ENCODE measurements at places on chromosomes 2 and 18.
A peak's percentile ranks its signal among the peaks of the same experiment; 100 is the strongest.

DNA sequence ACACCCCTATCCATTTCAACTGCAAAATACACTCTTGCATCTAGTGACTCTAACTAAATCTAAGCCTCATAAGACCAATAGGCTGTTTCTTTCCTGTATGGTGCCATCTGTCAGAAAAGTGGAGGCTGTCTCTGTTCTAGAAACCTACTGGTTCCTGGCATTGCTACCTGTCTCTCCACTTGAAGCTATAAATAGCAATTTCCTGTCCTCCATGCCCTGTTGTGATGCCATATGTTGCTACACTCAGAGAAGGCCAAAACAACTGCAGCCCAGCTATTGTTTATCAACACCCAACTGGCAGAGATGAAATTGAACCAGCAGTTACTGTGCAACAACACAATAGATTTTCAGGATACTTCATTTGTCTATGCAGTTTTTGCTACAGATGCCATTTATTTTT, 1355.1 kb upstream of the SLC39A10 start:
- DNase-seq = peak; percentile 14

DNA sequence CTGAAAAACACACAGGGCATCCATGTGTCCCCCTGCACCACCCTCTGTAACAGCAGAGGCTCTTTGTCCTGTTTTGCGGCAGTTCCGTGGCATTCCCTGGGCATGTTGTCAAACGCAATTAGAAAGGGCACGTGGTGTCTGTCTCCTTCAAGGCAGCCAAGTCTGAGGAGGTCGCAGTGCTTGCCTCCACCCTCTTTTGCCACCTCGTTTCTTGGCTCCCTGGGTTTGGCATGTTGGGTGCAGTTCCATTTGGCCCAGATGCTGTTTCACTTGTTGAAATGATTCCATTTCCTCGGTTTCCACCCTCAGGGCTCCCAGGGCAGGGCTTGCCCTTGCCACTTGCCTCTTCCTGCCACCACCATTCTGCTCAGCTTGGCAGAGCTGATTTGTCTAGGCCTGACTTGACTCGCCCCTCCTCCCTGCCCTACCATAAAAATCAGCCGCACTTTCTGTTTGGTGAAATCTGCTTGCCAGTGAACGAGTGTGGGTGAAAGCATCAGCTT, 12.4 kb downstream of the CCL20 start:
- DNase-seq = no peak

GRCh38 chr2:70133127-70133452, 45.8 kb downstream of the PCBP1 start:
- DNase-seq = no peak

GRCh38 chr2:25341753-25342371, at the start of gene DNMT3A:
TSS of gene DNMT3A (minus strand) at chr2:25341925. CDS start at chr2:25313984, 27,941 bp downstream.
- peak; percentile 76 for DNase-seq

DNA sequence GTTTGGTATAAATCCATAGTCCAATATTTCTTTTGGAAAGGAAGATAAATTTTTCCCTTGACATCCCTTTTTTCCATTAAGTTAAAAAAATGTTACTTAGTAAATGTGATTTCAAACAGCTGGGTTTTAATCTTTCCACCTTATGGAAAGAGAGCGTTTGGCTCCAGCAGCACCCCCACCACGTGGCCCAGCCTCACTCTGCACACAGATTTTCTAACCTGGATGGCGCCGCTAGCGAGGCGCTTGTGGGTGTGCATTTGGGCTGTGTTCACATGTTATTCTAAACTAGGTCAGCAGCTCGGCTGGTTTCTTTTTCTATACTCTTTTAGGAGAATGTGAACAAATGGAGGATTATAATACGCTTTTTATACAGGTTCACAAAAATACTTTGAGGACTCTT, 218.0 kb downstream of the LDLRAD4 start:
- no peak for DNase-seq

GRCh38 chr2:15594291-15595256, 2.9 kb downstream of the DDX1 start:
- DNase-seq = no peak

DNA sequence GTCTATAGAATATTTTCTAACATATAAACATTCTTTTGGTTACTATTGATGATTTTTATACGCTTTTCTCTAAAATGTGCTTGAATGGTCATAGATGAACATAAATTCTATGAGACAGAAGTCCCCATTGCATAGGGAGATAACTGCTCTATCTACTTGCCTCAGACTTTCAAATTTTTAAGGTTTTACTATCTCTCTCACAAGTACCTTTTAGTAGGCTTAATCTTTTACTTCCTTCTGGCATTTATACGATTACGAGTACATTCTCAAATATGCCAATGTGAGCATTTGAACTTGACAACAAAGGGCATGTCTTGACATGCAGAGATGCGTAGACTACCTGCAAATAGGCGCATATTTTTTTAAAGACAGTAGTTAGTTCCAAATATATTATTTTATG, 935.9 kb upstream of the LRATD1 start:
- no peak for DNase-seq

- DNase-seq = peak; percentile 15
Measured at GRCh38 chr18:48300463-48300961, 108.7 kb downstream of the ZBTB7C start.

DNA sequence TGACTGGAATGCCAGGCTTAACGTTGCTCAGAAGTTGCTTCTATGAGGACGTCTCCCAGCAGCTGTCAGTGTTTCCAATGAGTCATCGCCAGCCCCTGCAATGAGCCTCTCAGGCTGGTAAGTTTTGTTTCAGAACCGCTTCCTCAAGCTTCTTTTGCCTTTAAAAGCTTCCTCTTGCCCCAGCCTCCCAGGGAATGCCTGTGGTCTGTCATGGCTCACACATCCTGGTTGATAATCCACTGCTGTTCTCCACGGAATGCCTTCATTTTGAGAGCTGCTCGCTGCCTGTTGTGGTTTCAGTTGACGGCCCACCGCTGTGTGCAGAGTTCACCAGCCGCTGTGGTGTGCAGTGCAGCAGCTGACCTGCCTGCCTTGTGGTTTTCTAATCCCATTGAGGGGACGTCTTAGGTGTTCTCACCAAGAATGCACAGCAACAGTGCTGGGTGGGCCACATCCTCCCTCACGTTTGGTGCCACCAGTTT, 96.4 kb downstream of the RTP5 start:
- DNase-seq = no peak

DNA sequence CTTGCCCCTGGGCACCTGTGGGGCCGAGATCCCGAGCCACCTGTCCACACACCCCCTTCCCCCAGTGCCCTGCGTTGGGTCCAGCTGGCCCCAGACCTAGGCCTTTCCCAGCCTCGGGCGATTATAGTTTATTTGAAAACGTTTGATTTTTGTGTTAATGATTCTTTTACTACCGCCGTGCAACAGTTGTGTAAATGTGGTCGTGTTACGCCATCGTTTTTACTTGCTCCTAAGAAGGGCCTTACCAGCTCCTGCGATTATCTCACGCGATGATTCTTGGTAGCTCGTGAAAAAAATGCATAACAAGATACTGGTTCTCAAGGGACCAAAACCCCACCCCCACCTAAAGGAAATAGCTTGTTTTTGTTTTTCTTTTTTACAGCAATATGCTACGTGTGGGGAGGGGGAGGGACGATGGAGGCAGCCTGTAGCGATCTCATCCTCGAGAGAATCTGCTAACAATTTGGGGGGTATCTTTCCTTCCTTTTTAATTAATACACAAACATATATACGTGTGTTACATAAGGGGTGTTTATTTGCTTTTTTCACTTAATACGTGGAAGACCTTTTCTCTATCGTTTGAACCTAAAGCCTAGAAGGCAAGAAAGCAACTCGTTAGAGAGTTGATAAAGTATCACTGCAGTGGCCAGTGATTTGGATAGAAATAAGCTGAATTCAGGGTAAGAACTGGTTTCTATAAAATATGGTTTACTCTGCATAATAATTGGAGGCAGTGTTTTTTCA, 1.0 kb downstream of the ZDBF2 start:
- peak; percentile 18 for DNase-seq

DNA sequence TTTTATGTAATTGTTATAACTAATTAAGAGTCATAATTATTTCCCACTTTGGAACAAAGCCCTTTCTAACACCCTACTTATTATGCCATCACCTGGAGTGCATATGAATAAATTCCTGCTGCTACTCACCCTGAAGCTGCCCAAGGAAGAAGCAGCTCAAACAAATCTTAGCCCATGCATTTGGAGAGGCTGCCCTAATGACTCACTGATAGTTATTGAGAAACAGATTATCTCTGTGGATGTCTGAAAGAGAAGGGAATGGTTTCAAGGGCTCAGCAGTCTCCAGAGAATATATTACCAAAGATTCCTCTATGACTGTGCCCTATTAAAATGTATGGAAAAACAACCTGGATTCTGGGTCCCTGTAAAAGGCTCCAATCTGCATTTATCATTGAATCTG, 81.0 kb downstream of the GPR39 start:
- DNase-seq = no peak

DNA sequence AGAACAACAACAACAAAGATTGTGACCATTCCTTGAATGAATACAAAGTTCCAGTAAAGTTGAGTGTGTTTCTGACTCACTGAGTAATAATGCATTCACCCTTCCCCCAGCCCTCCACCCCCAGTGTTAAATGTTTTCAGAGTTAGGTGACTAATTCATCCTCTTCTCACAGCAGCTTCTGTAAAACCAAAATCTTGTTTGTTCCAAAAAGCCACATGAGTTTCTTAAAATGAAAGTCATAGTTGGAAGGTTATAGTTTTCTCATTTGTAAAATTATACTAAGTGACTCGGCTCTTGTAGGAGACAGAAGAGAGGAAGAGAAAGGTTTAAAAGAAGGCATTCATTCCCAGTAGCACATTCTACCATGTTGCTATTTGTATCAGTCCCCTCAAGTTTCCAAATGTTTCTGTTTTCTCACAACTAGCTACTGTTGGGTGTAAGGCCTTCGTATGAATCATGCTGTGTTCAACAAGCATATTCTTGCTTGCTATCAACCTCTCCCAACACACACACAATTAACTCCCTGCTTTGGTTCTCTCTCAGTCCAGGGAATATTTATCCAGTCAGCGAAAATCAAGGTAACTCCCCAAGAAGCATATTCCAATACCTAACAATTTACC, 75.3 kb downstream of the MBD2 start:
- DNase-seq = no peak

- no peak for DNase-seq
Measured at GRCh38 chr2:129827311-129828090, 152.0 kb upstream of the RAB6C start.

GRCh38 chr2:151862700-151863099, 34.5 kb upstream of the ARL5A start:
- no peak for DNase-seq

GRCh38 chr2:187075199-187075635, 226.2 kb upstream of the ZSWIM2 start:
- DNase-seq = no peak

DNA sequence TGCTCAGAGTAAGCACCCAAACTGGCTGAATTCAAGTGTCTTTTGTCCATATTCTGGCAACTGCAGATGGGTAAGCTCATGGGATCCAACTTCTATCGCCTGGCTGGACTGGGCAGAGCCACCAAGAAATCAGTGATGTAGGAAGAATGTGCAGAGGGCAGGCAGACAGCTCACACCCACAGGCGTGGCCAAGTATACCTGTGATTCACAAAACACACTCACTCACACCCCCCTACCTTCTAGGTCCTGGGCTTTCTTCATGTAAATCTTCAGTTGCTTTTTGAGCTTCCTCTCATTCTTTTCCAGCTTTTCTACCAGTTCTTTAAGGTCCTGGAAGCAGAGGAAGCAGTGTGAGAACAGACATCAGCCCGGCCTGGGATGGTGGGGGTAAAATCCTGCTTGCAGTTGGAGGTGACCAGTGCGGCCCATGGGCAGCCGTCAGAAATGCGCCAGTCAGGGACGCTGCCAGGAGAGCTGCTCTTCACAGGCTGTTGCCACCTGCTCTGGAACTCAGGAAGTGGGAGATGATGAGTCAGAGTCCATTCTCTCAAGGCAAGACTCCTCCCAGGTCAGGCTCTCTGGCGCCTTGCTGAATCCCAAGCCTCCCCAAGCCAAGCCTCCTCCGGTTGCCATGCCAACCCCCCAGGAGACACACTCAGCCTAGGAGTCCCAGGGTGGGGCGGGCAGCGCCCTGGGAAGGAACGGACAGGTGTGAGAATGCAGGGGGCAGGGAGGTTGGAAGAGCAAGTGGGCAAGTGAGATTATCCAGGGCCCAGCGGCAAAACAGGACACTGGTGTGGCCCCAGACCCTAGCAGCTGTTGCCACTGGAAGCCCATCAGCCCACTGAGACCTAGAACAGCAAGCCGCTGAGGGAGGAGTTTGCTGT, 36.2 kb upstream of the ACAA2 start:
- DNase-seq = peak; percentile 33

DNA sequence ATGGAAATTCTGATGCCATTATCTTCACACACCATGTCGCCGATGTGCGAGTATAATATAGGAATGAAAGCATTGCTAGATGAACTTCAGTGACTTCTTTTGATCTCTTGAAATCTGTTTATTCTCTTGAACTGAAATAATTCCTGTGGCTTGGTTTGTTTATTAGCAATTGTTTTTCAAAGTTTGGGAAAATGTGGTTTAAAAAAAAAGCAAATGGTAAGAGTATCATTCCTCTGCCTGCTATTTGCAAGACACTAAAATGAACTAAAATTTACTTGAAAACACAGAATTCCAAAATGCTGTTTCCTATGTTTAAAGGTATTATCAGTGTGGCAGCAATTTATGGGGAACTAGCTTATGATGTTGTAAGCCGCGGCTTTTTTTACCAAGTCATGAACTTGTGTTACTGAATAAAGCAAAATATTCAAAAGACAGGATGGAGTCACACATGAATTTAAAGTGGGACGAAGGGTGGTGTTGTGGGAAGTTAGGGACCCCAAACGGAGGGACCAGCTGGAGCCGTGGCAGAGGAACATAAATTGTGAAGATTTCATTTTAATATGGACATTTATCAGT, 96.4 kb downstream of the COLEC12 start:
- DNase-seq = no peak

DNA sequence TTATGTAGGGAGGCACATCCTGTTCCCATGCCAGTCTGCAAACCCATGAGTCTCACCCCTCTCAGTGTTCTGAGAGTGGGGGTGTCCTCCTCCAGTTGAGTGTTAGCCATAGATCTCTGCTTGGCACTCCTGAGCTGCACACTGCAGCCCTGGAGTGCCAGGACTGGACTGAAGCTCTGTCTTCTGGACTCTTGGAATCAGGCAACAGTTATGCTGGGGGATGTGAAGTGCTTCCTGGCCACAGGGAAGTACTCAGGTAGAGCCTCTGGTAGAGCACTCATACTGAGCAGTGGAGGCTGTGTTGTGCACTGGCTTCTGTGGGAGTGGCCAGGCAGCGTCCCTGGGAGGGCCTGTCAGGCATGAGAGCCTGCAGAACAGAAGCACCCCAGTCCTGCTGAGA, 43.0 kb downstream of the SERPINB7 start:
- DNase-seq = no peak

- DNase-seq = no peak
Measured at GRCh38 chr2:168424112-168424951, 31.7 kb upstream of the CERS6 start.

Measured in NCI-H2081 (cell line).